ENCODE measurements at places on chromosomes 13 and 19. TPM values are rescaled to one million over a fixed set of nuclear protein-coding genes. Genes with fewer than 3 reads are reported as not detected.

Gene RASAL3
- total RNA-seq: not detected

Gene CKM
- not detected for total RNA-seq

Gene NUFIP1
- total RNA-seq: 4.5 TPM

Gene KLK7
- total RNA-seq: not detected

Gene IGFL4
- total RNA-seq: 0.51 TPM

Measured in A549 treated with RU486 at 1 μM for 4 hours (cell line).